ENCODE measurements at places on chromosomes 11 and 22. TPM values are rescaled to one million over a fixed set of nuclear protein-coding genes. Genes with fewer than 3 reads are reported as not detected.

The TMA7B gene
- 0.76 TPM for total RNA-seq

DNA sequence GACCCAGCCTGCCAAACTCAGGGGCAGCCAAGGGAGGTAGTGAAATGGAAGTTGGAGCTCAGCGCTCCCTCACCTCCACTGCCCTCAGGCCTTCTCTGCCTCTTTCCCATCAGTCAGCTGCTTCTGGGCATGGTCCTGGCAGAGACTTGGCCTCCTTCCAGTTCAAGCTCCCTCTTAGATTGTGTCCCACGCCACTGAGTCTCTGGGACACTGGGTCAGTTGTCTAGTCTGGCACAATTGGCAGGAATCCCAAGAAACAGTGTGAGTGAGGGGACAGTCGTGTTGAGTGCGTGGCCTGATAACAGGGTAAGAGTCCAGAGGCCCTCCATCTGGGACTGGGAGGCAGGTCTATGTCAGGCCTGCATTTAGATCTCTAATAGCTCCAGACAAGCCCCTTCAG is 7.1 kb upstream of the SLC35E4 start:
- no peaks in the 10 kb centered on the region for H3K27me3 ChIP-seq
- H3K4me1 ChIP-seq = no peaks in the 10 kb centered on the region
- no peak overlapping the region for H3K4me3 ChIP-seq

- H3K36me3 ChIP-seq = peaks cover 55% of the 10 kb centered on the region
- DNase-seq = no peak
- no peaks in the 10 kb centered on the region for H3K4me1 ChIP-seq
Observed at GRCh38 chr11:117356126-117356890, 28.7 kb downstream of the CEP164 start.

The OR8G5 gene
- not detected for total RNA-seq

Measured in upper lobe of left lung (tissue), 6 donors.